Stimulated activated CD4-positive, alpha-beta T cell treated with anti-CD3 and anti-CD28 coated beads, TNF-alpha, amount 100 ng/mL, for 1 hour (primary cell): ENCODE measurements at places on chromosomes 12 and 14.

DNA sequence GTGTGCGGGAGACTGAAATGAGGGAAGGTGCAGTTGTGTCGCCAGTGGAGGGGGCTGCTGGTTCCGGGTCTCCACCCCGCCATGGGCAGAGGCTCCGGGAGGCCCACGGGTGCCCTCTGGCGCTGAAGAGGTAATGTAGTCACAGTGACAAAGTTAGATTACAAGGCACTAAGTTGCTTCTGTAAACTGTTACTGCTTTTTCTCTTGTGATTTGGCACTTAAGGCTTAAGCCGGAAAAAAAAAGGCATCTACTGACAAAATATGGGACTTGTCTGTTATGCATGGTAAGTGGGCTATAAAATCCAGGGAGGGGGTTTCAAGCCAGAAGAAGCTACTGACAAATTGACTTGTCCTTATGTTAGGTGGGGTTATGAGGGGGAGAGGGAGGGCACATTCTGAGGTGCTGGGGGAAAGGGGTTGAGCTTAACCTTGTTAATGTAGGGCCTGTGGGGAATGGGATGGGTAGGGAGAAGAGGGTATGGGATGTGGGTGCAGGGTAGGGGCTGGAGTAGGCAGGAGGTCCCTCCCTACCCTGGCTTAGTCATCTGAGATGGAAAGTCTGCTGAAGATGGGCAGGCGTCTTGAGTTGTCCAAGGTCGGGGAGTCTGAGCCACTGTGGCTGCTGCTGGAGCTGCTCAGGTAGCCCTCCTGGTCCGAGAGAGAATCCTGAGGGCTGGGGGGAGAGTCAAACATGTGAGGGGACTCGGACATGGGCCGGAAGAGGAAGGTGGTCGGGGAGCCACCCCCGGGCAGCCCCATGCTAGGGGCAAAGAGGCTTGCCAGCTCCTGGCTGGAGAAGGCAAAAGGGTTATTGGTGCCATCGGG lies 3.7 kb downstream of the ZFP36L1 start:
- DNase-seq: peak; percentile 73

GRCh38 chr12:88627501-88627900 lies 47.2 kb upstream of the KITLG start:
- DNase-seq: no peak

DNA sequence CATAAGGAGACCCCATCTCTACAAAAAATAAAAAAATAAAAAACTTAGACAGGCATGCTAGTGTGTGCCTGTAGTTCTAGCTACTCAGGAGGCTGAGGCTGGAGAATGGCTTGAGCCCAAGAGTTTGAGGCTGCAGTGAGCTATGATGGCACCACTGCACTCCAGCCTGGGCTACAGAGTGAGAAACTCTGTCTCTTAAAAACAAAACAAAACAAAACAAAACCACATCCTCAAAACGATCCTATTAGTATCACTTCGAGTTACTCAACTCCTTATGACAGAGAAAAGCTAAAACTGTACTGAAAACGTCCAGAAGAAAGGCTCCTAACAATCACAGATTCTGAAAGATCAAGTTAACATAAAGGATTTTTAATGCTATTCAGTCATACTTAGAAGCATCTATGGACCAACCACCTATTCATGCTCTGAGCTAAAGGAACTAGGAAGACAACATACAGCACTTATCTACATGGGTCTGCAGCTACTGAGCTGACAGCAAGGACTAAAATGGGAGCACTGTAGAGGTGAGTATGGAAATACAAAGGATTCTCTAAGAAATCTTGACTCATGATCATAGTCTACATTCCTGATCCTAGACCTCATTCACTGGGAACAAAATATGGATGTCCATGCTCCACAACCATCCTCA lies 75.3 kb upstream of the DUSP6 start:
- no peak for DNase-seq

DNA sequence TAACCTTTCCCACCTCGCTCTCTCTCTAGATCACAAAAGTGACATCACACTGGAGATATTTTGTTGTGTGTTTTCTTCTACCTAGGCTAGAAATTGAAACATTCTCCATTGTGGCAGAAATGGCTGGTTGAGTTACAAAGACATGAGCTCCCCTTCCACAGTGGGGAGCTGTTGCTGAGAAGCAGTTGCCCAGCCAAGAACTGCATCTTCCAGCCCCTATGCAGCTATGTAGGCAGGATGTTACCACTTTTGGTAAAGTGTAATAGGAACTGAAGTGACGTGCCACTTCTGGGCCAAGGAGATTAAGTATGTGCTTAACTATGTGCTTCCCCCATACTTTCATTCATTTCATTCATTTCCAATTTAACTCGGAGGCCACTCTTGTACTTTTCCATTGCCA lies 138.7 kb upstream of the E2F7 start:
- DNase-seq: no peak

GRCh38 chr12:20174528-20175175 lies 193.7 kb upstream of the PDE3A start:
- no peak for DNase-seq

GRCh38 chr14:88478931-88479330 lies 75.9 kb downstream of the PTPN21 start:
- DNase-seq: no peak

GRCh38 chr12:67452119-67452805 lies 183.1 kb downstream of the CAND1 start:
- DNase-seq: no peak

DNA sequence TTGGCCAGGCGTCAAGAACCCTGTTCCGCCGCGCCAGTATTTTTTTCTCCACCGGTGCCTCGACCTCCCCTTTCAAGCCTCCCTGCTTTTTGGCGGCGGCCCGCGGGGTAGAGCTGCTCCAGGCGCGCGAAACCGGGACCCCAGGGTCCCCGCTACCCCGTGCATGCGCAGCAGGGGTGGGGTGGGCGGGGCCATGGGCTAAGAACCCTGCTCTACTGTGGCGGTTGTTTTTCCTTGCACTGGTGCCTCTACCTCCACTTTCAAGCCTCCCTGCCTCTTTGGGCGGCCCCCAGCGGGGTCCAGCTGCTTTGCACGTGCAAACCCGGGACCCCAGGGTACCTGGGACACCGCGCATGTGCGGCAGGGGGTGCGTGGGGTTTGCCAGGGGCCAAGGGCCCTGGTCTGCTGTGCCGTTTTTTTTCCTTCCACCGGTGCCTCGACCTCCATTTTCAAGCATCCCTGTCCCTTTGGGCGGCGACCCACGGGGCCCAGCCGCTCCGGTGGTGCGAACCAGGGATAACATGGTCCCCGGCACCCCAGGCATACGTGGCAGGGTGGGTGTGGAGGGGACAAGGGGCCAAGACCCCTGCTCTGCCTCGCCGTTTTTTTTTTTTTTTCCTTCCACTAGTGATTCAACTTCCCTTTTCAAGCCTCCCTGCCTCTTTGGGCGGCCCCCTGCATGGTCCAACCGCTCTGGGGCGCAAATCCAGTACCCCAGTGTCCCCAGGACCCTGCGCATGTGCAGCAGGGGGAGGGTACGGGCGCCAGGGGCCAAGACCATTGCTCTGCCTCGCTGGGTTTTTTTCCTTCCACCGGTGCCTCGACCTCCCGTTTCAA lies 326.8 kb downstream of the ALG10 start:
- DNase-seq: no peak

GRCh38 chr12:3236345-3237187 lies 159.4 kb downstream of the TSPAN9 start:
- DNase-seq: no peak

DNA sequence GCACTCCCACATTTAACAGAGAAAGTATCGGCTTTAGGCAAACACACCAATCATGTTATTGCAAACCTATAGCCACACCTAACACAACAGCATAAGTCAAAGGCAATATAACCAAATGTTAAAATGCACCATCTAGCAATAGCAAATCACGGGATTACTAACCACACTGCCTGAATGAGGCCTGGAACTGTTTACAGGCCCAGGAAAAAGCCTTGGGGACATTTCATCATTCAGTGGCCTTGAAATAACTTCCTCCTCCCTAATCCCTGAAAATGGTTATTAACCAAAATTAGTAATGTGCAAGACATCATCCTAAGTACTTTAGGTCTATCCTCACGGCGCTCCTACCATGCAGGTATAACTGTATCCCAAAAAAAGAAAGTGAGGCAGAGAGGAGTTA lies 2.3 kb downstream of the GALC start:
- DNase-seq: no peak

GRCh38 chr14:103158688-103159087 lies 35.4 kb downstream of the TNFAIP2 start:
- DNase-seq: no peak

DNA sequence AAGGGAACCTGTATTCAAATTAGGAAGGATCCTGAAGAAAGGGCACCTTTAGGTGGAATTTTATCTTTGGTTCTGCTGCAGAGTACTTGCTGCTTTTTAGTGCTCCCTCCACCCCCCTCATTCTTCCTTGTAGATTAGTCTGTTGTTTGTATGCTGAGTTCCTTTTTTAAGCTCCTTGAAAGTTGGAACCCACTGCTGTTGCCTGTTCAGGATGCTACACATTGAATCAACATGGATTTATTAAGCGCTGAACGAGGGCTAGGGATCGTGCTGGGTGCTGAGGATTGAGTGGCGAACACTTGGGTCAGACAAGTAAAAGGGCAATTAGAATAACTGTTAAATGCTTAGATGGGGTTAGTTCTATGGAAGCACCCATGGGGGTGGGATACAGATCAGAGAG lies 884 bp upstream of the AMN1 start:
- no peak for DNase-seq

DNA sequence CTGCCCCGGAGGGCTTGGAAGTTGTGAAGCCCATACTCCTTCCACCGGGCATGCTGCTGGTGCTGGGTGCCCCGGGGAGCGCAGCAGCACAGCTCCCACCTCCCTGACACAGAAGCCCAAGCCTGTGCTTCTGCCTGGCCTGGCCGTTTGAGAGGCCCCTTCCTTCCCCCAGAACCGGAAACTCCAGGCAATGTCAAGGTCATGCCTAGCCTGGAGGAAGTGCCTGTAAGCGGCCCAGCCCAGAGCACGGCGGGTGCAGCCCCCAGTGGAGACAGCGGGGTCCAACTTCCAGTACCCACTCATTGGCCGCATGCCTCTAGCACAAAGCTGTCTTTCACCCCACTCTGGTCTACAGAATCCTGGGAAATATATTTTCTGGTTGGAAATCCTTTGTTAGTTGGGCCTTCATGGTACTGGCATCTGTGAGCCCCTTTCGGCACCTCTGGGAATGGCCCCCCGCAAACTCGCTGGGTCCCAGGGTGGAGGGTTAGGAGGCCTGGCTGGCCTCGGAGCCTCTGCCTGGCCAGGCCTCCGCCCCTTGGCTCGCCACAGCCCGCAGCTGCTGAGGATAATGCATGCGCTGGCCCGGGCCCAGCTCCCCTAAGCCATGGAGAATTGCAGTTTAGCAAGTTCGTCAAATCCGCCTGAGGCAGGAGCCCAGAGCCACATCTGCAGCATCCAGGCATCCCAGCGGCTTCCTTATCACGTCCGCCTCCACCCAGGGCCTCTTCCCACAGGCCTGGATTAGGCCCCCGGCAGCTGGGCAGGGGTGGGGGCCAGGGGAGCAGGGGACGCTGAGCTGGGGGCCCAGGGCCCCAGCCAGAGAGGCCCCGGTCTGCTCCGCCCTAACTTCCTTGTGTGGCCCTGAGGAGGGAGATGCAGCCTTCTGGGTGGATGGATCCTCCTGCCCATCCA lies 48.9 kb upstream of the DLK1 start:
- no peak for DNase-seq

- no peak for DNase-seq
Observed at GRCh38 chr14:61188196-61188595, 92.9 kb downstream of the TMEM30B start.

DNA sequence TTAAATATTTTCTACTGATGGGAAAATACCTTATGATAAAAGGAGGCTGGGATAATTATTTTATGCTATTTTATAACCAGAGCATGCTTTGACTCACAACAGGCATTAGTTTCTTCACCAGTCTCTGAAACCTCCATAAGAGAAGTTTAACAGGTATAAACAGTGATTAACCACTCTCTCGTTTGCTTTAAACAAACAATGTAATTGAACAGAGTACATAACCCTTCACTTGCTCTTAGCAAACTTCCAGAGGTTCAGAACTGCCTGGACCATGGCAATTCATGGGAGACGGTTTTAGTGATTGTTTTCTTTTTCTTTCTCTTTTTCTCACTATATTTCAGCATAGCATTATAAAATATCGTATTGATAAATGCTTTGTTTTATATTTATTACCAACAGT lies 35.3 kb downstream of the CFAP251 start:
- no peak for DNase-seq

DNA sequence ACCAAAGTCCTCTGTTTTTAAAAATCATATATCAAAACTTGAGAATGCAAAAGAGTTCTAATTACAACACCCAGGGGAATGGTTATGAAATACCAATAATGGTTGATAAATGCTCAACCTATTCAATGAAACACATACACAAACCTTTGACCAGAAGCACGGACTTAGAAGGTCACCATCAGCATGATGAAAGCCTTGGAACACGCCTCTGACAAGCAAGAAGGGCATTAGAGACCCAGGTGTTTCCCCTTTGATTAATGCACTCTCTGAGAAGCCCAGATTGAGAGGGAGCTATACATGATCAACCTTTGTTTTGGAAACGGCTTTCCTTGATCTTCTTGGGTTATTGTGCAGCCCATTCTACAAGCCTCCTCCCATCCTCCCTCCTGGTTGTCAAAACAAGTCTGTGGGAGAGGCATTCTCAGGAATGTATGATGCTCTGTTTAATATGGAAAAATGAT lies 69.0 kb downstream of the ZFP36L1 start:
- no peak for DNase-seq

DNA sequence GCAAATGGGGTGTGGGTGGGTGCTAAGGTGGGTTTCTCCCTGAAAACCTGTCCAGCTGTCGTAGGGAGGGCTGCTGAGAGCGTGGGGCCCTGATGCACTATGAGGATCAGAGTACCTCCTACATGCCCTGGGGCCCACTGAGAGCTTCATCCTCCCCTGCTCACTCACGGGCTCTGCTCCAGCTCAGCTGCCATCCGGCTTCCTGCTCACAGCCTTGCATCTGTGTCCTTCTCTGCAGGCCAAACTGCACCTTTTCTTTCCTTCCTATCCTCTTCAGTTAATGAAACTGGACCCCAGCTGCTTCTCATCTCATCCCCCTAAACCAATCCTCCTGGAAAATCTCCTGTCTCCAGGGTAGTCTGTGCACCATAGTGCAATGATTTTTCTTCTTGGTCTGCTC lies 22.2 kb upstream of the GPRC5D start:
- DNase-seq: no peak

GRCh38 chr14:51342226-51342625 lies 102.2 kb downstream of the TMX1 start:
- DNase-seq: no peak

- no peak for DNase-seq
Observed at GRCh38 chr14:98580131-98580678, 691.8 kb downstream of the BCL11B start.
